ENCODE measurements at places on chromosomes 5 and 9. TPM values are rescaled to one million over a fixed set of nuclear protein-coding genes. Genes with fewer than 3 reads are reported as not detected.

Gene ADAMTSL2
- total RNA-seq = under 0.01 TPM

Gene SLC45A2
- total RNA-seq = under 0.01 TPM

GRCh38 chr5:180439911-180440769 lies 54.0 kb upstream of the CNOT6 start:
- DNase-seq = no peak

GRCh38 chr5:76601470-76601869 lies 21.7 kb downstream of the F2RL2 start:
- DNase-seq = peak; percentile 56

GRCh38 chr5:159184858-159185381 lies 24.4 kb downstream of the RNF145 start:
- DNase-seq = no peak

GRCh38 chr5:107466233-107466769 lies 204.4 kb downstream of the EFNA5 start:
- DNase-seq = peak; percentile 81

GRCh38 chr5:113266227-113266912 lies 168.4 kb downstream of the TSSK1B start:
- DNase-seq = no peak

Measured in dermis microvascular lymphatic vessel endothelial cell (primary cell).